ENCODE measurements at places on chromosomes 3 and 15.

GRCh38 chr3:34881026-34881425 lies 758.3 kb upstream of the ARPP21 start:
- DNase-seq = no peak

DNA sequence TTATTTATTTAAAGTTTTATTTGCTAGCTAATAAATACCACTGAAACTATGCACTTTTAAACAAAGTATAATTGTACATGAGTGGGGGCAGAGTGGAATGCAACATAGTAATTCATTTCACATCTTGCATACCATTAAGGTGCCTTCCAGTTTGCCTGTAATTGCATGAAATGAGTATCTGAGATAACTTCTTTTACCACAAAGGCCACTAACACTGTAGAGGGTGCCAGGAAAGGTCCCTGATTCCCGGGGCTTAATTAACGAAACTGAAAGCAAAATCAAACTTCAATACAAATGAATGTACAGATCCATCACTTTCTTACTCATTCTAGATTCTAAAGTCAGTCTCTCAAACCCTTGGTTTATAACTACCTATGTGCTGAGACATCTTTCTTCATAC lies 2.1 kb downstream of the CD47 start:
- DNase-seq = no peak

- DNase-seq = no peak
Observed at GRCh38 chr3:127171320-127171719, 21.6 kb upstream of the PRR23E start.

GRCh38 chr3:188180114-188180513 lies 26.2 kb downstream of the LPP start:
- no peak for DNase-seq

DNA sequence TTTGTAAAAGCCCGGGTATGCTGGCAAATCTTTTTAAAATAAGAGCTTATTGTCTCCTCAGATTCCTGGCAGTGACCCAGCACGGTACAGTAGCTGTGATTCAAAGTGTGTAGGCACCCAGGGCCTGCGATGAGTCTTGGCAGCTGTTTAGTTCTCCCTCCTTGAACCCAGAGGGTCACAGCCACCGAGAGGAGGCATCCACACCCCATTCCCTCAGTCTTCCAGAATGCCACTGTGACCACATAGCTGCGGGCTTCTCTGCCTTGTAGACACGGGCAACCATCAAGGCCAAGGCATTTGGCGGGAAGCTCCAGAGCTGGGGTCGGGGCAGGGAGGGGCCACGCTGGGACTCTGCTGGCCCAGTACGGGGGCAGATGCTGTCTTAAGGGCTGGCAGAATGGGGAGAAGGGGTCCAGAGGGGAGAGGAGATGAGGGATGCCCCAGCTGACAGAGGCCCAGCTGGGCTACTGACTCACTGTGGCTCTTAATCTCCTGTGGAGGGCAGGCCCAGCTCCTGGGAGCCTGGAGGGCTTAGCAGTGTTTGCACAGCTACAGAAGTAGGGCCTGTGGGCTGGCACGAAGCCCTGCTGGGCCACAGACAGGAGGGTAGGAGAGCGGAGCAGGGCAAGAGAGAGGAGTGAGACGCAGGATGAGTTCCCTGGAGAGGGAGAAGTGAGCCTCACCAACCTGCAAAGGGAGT lies 68.8 kb upstream of the DLG1 start:
- DNase-seq = no peak

DNA sequence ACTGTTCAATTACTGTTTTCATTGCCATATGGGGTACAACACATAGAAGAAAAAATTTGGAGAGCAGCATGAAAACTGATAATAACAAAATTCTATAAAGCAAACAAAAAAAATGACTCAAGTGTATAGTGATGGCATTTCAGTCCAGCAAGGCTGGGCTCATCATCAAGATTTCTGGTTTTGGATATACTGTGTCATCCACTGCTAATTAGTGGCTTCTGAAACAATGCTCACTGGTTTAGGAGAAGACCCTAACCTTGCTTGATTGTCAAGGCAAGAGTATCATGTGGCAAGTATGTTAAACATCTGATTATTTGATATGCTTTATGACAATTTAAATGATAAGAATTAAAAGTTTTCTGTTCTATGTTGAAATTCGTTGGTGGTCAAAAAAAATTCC lies 96.9 kb downstream of the RFX7 start:
- DNase-seq = no peak

DNA sequence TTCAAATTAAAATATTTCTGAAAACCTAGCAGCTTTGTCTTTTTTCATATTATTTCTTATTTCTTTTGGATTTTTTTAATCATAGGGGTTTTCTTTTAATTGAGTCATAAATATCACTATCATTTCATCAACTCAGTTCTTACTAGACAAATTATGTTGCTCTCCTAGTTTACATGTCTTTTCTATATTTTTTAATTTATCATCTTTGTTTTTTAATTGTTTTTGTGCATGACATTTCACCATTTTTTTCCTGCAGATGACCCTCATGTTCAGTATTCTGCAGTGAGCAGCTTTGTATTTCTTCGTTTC lies 89.9 kb downstream of the RASA2 start:
- no peak for DNase-seq

GRCh38 chr3:130565224-130565623 lies 48.2 kb downstream of the COL6A6 start:
- DNase-seq = no peak

GRCh38 chr3:66956742-66957141 lies 41.4 kb upstream of the KBTBD8 start:
- DNase-seq = no peak

DNA sequence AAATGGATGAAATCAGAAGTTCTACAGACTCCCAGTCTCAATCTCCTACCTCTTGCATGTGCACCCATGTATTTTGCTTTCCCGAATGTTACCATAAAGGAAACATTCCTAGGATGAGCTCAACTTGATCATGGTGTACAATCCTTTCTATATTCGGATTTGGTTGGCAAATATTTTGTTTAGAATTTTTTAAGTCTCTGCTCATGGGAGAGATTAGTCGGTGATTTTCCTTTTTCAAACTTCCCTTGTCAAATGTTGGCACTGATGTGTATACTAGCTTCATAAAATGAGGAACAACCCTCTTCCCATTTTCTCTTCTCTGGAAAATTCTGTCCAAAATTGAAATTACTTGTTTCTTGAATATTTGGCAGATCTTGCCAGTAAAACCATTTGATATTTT lies 317.6 kb upstream of the RASGRP1 start:
- DNase-seq = no peak

- DNase-seq = no peak
Observed at GRCh38 chr3:111980716-111981456, 2.1 kb downstream of the ABHD10 start.

DNA sequence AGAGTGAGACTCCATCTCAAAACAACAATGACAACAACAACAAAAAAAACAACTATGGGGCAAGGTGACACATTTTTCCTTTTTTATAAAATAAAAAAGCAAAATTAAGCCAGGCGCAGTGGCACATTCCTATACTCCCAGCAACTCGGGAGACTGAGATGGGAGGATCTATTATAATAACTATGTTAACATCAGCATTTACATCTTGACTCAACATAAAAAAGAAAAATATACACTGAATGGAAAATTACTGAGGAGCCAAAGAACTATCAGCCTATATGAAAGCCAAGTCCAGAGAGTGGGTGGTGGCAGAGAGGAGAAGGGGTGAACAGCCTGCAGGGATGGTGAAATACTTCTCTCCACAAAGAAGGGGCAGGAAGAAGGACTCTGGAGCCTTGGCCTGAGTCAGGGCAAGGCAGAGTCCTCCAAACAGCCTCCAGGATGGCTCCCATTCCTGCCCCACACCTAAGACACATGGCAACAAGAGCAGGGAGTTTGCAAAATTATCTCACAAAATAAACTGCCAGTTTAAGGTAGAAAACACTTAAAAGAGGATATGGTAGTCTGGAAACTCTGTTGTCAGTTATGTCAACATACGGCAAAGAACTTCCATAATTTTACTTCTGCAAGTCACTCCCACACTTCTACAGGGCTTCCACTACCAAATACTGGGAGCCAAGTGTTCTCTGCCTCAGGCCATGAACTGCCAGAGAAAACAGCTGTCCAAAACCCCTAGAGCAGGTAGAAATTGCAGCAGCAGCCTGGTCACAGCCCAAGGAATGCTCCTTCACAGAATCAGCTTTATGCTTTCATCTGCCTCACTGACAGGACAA lies 25.9 kb downstream of the HSPBAP1 start:
- no peak for DNase-seq

DNA sequence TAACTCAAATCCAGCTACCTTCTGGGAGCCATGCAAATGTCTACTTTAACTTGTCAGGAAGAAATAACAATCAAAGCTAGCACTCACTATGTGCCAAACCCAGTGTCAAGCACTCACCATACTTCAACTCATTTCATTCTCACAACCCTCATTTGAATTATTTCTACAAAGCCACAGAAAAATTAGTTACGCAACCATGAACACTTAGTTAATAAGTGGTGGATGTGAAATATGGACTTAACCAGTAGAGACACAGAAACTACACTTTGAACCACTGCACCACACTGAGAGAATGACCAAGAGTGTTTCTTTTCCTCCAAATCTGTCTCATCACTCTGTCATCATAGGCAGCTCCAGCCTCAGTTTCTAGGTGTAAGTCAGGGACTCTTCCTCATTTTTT lies 91.0 kb upstream of the MBNL1 start:
- DNase-seq = no peak

GRCh38 chr3:184691397-184692231 lies 20.2 kb downstream of the MAGEF1 start:
- DNase-seq = no peak

GRCh38 chr3:57015350-57015729 lies 45.1 kb upstream of the SPATA12 start:
- no peak for DNase-seq

DNA sequence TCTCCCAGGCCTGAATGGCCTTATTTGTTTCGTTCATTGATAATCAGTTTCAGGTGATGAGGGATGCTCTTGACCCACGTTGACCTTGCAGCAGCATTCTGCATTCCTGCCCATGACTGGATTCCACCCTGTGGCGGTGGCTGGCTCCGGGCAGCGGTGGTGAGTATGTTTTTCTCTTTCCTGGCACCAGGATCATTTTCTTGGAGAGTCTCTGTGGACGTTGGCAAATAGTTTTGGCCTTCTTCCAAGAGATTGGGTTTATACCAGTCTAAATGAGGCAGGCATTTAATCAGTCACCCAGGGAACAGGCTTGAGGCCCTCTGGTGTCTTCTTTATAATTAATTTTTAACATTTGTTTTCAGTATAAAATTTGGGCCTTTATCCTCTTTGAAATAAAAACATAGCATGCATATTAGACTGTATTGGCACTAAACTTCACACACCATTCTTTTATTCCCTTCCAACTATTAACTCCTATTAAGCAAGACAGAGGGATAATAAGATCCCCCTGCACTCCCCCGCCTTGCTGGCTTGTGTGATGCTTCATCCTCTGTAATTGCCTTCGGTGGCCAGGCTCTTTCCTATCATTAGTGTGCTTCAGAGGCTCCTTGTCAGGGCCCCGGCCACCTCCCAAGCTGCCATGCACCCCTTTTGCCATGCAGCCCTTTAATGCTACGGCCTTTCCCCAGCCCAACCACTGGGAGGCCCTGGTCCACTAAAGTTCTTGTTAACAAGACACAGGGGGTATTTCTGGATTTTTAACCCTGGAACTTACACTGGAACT lies 176.2 kb upstream of the TOPAZ1 start:
- no peak for DNase-seq

- no peak for DNase-seq
Observed at GRCh38 chr15:101827257-101827656, 15.3 kb downstream of the OR4F15 start.

- DNase-seq = no peak
Observed at GRCh38 chr3:43526956-43527355, 94.9 kb downstream of the ANO10 start.

GRCh38 chr3:80526153-80526552 lies 758.4 kb upstream of the ROBO1 start:
- no peak for DNase-seq

- DNase-seq = no peak
Observed at GRCh38 chr3:38609386-38610111, 39.9 kb downstream of the SCN5A start.

Data from activated T-helper 1 cell treated with Interleukin-2 at 50 U/mL for 16 hours (primary cell).